ENCODE measurements at places on chromosomes 1 and 21.

- DNase-seq, result no peak
Measured at GRCh38 chr21:34335316-34335715, 28.5 kb upstream of the KCNE2 start.

DNA sequence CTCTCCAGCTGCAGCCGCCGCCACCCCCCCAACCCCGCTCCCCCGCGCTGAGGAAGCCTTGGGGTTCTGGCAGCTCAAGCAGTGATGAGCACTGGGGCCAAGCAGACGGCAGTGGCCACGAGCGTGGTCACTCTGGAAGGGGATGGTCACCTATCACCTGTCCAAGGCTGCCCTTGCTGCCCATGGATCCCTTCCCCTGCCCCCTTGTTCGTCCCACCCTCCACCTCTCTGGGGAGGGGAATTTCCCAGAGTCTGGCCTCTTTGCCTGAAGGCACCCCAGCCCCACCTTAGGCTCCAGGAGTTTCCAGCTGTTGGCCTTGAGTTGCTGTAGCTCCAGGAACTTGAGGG is 7.2 kb upstream of the SMIM12 start:
- DNase-seq, result no peak

GRCh38 chr1:6423321-6423999 is 1.1 kb upstream of the ESPN start:
- peak; percentile 64 for DNase-seq

DNA sequence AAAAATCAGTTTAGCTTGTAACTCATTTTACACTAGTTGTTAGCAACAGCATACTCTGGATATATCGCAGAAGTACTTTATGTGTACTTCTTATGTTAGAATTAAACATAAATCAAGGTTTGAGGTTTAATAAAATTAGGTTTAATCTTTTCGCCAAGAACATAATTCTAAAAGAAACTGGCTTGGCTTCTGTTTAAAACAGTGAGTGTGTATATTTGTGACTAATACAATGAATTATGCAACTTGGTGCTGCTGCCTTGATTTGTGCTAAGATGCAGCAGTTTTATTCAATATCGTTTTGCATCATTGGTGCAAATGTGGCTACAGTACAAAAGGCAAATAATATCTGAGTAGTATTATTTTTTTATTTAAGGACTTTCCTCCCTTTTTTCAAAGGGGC is 44.8 kb downstream of the USP25 start:
- no peak for DNase-seq

- no peak for DNase-seq
Measured at GRCh38 chr1:84436876-84437655, 38.8 kb downstream of the DNASE2B start.

DNA sequence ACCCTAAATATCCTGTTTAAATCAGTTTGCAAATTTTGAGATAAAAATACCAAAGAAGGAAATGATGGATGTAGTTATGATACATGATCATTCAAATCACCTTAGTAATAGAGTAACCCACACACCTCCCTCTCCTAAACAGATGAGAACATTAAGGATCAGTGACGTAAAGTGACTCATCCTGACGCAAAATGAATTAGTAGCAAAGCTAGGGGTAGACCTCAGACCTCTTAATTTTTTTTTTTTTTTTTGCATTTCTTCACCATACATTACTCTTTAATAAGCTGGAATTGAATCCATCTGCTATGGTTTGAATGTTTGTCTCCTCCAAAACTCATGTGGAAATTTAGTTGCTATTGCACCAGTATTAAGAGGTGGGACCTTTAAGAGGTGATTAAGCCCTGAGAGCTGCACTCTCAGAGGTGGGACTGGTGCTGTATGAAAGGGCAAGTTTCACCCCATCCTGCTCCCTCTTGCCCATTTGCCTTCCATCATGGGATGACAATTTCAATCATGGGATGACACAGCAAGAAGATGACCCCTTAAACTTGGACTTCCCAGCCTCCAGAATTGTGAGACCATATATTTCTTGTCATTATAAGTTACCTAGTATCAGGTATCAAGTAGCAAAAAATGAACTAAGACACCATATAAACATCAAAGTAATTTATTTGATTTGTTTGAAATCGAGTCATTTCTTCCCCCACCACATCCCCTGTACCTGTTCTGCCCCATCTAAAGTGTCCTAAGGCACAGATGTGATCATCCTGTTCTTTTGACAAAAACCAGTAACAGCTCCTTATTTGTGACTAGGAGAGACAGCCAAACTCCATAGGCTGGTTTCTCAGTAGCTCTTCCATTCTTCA is 114.6 kb upstream of the DUSP10 start:
- no peak for DNase-seq

- DNase-seq, result no peak
Measured at GRCh38 chr1:155037043-155037442, 3.4 kb downstream of the DCST1 start.

DNA sequence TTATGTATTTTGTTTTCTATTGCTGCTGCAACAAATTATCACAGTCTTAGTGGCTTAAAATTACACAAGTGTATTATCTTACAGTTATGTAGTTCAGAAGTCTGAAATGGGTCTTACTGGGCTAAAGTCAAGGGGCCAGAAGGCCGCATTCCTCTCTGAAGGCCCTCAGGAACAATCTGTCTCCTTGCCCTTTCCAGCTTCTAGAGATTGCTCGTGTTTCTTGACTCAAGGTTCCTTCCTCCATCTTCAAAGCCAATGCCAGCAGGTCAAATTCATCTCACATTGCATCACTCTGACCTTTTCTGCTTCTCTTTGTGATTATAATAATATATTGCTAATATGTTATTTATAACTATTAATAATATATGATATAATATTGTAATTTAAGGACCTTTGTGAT is 97.1 kb downstream of the DIRAS3 start:
- no peak for DNase-seq

DNA sequence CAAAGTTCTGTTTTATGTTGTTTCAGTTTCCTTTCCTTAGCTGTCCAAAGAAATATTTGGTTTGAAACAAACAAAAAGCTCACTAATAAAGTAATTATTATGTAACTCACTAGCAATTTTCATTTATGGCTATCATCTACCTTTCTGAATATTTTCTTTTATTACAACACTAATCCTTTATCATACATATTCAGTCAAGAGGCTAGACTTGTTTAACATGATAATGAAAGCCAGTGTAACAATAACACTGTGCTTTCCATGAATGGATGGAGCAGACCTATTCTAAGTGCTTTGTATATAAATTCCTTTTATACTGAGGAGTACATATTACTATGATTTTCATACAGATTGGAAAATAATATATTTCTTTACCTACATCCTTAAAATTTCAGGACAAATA is 972.8 kb upstream of the ADGRL4 start:
- no peak for DNase-seq

DNA sequence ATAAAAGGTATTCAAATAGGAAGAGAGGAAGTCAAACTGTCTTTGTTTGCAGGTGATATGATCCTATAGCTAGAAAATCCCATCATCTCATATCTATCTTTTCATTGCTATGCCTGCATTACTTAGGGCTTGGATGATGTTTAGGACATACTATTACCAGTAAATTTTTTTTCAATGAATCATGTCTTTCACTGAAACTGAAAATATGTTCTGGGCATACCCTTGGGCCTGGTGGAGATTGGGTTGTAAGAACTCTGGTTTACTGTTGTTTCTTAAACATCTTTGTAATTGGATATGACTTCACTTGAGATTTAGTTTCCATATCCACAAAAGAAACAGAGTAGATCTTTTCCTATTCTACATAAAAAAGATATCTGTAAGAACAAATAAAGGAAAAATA is 502.2 kb upstream of the PRMT6 start:
- no peak for DNase-seq

DNA sequence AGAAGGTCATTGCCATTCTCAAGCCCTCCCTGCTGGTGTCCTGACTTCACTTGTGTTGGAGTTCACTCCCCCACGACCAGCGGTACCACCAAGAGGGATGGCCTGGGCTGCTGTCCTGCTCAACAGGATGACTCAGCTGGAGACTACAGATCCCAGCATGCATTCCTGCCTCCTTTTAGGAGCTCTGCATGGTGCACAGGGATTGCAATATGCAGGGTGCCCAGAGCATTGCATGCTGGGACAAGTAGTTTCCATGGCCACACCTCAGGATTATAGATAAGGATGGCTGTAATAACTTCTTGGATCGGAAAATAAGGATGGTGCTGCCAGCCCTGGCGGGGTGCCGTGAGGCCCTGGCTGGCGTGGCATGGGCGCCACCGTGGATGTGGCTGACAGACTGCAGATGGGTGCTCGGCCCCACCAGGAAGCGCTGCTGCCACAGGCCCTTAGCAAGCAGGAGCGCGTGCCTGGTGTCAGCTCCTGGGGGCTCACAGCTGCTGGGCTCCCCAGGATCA is 150.0 kb downstream of the CASZ1 start:
- DNase-seq, result no peak

GRCh38 chr1:167715157-167715999 is 6.4 kb upstream of the MPZL1 start:
- DNase-seq, result peak; percentile 77

DNA sequence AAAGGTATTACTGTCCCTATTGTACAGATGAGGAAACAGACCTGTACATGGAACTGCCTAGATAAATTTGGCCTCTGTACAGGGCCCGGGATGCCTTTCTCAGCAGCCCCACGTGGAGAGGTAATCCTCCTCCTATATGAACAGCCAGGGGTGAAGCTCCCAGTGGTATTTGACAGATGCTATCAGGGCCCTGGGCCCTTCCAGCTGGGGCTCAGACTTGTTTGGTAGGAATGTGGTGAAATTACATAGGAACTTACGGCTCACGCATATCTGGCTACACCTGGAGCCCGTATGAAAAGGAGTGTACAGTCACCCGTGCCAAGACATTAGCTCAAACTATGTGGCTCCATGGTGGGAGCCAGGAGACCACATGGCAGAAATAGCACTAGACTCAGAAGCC is 24.8 kb upstream of the TCEA3 start:
- no peak for DNase-seq

DNA sequence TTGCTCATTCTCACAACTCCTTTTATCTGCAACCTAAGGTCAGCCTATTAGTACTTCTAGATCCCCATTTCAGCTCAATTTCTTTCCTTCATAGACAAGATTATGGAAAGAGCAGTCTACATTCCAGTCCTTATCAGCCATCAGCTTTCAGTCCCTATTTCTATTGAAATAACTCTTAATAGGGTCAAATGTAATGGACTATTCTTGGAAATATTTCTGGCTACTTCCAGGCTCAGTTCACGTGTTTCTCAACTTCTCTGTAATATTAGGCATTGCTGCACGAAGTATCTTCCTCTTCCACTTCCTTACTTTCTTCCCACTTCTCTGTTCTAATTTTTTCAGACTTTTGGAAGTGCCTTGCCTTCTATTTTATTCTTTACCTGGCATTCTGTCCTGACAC is 232.9 kb upstream of the USP25 start:
- no peak for DNase-seq

DNA sequence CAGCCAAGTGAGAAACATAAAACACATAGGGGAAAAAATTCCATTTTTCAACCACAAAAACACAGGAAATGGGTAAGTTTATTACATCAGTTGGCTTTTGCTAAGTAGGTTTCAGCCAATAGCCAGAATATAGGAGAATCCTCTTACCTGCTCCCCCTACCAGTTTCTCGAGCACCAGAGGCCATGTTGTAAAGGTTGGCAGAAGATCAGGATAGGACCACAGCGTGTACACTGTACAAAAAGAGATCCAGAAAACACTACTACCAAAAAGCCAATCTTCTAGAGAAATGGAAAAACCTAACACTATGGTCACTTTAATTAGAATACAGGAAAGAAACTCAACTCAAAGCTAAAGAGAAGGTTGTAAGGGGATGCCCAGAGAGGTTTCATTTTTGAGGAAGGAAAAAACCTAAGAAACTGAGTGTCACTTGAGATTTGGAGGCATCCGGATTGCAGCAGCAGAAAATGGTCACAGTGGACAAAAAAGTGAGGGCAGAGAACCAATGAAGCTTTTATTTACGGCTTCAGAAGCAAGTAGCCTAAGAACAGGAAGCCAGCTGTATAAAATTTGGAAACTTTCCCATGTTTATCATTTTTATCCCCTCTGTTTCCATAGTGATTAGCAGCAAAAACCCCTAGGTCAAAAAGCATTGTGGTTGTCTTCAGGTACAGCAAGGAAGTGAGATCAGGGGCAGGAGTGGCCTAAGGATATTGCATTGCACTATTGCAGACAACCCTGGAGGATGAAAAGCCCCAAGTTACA is 2.9 kb downstream of the EIF2D start:
- no peak for DNase-seq

DNA sequence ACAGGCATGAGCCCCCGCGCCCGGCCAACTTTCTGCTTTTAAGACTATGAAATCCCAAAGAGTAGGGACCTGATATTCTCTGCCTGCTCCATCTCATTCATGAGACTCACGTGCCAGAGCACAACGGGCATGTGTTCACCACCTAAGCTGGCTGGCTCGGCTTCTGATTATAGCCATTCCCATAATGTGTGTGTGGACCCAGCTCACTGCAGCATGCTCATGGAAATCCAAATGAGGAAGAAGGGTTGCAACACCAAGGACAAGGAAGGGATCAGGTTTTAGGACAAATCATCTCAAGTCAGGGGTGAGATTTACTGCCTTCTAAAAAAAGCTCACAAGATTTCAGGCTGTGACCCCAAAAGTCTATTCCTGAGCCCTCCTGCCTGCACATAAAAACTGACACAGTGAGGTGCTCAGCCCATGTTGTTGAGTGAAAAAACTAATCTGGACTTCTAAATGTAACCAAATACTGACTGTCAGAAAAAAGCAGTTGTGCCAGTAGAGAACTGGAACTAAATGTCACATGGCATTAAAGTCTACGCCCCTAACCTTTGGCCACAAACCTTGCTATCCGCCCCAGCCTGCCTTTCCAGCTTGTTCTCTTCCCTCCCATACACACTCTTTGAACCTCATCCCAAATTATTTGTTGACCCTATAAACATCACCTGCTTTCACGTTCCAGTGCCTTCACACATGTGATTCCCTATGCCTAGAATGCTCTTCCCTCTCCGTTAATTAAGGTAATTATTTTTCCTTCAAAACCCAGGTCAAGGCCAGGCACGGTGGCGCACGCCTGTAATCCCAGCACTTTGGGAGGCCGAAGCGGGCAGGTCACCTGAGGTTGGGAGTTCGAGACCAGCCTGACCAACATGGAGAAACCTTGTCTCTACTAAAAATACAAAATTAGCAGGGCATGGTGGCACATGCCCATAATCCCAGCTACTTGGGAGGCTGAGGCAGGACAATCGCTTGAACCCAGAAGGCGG is 9.1 kb upstream of the COA7 start:
- DNase-seq, result no peak

DNA sequence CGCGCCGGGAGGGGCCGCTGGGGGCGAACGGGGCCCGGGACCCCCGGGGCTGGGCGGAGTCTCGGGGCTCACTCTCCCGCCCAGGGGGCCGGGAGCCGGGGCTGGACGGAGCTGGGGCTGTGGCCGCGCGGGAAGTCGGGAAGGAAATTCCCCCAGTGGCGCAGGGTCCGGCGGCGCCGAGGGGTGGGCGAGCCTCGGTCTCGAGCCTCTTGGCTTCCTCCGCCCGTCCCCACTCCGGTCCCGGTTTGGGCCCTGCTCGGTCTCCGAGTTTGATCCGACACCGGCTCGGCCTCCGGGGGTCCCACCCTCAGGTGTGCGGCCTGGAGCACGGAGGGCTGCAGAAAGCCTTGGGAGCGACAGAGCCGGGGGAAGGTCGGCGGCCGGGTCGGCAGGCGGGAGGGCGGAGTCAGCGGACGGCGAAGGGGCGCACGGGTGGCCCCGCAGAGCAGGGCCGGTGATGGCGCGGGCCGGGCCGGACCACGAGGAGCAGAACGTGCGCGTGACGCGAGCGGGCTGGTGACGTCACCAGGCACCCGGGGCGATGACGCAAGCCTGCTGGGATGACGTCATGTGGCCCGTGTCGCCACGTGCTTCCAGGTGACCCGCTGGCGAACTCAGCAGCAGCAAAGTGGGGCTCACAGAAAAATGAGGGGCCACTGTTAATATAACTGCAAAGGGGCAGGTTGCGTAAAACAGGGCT is 610 bp upstream of the HES4 start:
- peak; percentile 69 for DNase-seq

GRCh38 chr1:197515421-197515820 is 247.4 kb downstream of the CRB1 start:
- DNase-seq, result no peak

All from stimulated activated CD4-positive, alpha-beta T cell treated with anti-CD3 and anti-CD28 coated beads, Interleukin-2, amount 100 ng/mL, for 4 hours (primary cell).